ENCODE measurements at places on chromosomes 1 and 21.

DNA sequence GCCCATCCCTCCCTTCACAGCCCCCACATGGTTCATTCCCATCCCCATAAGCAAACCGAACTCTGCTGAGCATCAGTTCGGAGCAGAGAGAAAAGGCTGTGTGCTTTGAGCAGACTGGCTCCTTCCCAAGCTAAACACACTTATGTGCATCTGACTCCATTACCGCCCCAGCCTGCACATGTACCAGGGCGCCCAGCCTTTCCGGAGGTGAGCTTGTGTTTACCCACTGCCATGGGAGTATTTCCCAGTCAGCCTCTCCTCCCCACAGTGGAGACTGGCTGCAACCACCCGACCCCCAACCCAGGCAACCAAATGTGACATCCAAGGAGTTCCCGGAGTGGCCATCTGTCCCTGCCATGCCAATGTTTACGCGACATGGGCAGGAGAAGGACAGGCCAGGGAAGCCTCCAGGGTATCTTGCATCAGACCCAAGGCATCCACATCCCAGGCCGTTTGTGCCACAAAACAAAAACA lies 9.4 kb downstream of the TIAM1 start:
- no peak for DNase-seq

GRCh38 chr1:219905524-219905923 lies 22.8 kb downstream of the SLC30A10 start:
- no peak for DNase-seq

GRCh38 chr1:87338566-87338965 lies 9.9 kb downstream of the LMO4 start:
- DNase-seq = no peak

- no peak for DNase-seq
Observed at GRCh38 chr1:57118948-57119603, 153.3 kb upstream of the C8B start.

DNA sequence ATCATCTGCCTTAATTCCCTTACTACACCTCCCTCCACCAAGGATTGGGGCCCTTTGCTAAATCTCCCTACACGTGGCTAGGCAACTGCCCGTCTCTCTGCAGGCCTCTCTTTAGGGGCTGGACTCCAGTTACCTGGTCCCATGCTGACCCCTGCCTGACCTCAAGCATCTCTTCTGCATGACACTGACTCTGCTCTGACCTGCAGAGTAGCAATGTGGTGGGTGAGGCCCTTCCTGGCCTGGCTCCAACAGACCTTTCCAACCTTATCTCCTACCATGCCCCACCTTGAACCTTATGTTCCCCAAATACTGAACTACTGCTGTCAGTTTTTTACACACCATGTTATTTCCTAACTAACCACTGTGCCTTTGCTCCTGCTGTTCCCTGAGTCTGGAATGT lies 45.9 kb upstream of the EPS15 start:
- no peak for DNase-seq

DNA sequence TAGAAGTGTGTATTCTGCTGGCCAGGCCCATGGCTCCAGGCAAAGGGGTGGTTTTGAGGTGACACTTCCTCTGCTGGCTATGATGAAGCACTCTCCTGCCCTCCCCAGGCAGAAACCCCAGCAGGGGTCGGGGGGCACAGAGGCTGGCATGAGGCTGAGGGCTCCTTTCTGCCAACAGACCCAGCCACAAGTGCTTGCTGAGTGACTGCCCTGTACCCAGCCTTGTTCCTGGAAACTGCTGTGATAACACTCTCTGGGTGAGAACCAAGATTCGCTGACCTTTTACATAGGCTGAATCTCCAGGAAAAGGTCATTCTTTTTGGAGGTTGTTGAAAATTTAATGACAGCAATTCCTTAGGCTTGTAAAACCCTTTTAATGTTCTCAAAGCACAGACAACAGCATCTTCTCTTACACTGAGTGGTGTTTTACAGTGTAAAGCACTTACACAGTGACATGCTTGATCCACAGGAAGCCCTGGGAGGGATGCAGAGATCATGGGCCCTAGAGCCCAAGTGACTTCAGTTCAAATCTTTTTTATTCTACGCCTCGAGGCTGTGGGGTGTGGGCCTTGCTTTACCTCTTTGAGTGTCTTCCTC lies 155.5 kb upstream of the FGGY start:
- DNase-seq = no peak

DNA sequence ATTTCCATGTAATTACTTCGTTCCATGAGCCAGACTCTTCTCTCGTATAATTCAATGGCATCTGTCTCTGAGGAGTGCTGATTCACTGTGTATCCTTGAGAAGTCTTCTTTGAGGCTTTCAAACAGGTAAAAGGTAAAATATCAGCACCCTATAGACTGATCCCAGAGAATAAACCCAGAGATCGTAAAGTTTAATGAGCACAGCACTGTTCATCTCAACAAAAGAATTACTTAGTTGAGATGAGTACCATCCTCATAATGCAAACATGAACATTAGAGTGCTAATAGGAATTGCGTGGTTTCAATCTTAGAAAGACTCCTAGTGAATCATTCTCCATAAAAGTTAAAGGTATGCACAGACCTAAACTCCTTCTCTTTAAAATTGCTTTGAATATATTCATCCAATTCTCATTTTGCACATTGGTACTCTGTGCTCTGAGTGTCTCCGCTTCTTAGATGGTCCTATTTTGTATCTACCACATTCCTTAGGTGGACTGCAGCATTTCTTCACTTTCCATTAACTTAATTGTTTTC lies 97.2 kb downstream of the TBX15 start:
- DNase-seq = no peak

DNA sequence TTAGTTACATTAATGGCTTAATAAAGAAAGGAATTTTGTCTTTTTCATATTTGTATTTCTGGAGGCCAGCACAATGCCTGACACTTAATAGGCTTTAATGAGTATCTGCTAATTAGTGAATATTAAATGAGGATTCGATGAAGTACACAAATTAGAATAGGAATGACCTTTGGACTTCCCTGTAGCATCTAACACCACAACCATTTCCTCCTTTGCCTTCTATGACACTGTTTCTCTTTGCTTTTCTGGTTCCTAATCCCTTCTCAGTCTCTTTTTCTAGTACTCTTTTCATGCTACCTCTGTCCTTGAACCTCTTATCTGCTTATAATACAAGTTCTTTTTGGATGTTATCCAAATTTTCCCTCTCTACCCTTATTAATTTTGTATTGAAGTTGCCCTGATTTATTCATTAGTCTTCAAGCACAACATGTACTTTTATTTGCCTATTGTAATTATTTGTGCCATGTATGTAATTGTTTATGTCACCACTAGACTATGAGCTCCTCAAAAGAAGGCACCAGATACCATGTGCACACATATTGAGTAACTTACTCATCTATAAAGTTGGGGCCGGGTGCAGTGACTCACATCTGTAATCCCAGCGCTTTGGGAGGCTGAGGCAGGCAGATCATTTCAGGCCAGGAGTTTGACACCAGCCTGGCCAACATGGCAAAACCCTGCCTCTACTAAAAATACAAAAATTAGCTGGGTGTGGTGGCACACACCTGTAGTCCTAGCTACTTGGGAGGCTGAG lies 23.8 kb downstream of the RPS27 start:
- DNase-seq = no peak
